ENCODE measurements at places on chromosomes 2 and 18.
A peak's percentile ranks its signal among the peaks of the same experiment; 100 is the strongest.

DNA sequence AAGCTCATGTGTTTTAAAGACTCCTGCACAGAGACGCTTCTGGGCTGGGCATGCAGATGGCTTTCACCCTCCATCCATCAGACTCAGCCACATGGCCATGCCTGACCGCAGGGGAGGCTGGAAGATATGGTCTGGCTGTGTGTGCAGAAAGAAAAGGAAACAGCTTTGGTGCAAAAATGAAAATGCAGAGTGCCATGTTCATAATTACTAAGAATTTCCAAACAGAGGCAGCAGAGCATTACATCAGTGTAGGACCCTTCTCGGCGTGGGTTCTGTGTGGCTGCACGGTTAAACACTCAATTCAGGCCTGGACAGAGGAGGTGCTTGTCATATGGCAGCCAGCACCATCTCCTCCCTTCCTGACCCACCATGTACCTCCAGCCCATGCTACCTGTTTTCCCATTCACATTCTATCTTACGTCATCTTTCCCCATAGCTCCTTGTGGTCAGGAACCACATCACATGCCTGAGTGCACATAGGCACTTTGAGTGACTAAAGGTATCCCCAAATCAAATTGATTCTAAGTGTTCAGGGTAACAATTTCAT is 200.3 kb upstream of the ID2 start:
- no peak for DNase-seq

GRCh38 chr2:168272225-168272624 is 24.8 kb upstream of the STK39 start:
- no peak for DNase-seq

DNA sequence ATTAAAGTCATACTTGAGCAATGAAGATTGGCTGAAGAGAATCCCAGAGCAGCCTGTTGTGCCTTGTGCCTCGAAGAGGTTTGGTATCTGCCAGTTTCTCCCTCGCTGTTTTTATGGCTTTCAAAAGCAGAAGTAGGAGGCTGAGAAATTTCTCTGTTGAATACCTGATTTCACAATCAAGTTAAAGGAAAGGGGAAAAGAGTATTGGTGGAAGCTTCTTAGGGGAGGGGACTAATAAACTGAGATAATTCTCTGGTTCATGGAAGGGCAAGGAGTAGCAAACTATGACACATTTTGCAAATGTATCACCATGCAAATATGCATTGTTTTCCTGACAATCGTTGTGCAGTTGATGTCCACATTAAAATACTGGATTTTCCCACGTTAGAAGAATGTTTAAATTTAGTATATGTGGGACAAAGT is at the start of gene IL1B:
IL1B (minus strand) TSS at position 85 of the 423 bp plus-strand sequence. CDS start 550 bp downstream, outside the sequence.
- DNase-seq: no peak

DNA sequence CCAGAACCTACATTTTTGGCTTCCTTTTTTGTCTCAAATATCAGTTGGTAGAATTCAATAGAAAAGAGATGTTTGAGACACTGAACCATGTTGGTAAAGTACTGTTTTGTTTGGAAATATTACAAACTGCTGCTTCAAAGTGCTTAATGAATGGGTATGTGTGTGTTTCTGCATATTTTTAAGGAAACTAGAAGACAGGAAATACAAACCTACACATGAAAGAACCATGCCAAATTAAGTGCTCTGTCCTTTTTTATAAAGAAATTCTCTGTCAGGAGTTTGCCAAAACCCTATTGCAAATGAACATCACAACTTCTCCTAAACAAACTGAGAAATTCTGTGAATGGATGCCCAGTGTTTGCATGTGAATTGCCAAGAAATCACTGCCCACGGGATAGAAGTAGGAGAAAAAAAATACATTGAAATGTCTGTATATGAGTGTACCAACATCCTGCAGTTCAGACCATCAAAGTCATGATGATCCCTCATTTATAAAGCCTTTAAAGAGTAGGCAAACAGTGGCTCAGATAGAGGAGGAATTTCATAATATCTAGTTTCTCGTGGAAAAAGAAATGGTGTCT is 69.6 kb upstream of the RND3 start:
- no peak for DNase-seq

- DNase-seq: no peak
These were observed 51.9 kb downstream of the ANKMY1 start for GRCh38 chr2:240505910-240506309.

DNA sequence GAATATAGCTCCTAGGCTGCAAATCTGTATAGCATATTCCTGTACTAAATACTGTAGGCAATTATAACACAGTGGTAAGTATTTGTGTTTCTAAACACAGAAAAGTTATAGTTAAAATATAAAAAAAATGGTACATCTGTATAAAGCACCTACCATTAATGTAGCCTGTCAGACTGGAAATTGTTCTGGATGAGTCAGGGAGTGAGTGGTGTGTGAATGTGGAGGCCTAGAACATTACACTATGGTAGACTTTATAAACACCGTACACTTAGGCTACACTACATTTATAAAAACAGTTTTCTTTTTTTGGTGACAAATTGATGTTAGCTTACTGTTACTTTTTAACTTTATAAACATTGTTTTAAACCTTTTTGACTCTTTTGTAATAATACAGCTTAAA is 226.3 kb downstream of the CCDC85A start:
- no peak for DNase-seq

- no peak for DNase-seq
These were observed 18.8 kb downstream of the GPC1 start for GRCh38 chr2:240454106-240454901.

DNA sequence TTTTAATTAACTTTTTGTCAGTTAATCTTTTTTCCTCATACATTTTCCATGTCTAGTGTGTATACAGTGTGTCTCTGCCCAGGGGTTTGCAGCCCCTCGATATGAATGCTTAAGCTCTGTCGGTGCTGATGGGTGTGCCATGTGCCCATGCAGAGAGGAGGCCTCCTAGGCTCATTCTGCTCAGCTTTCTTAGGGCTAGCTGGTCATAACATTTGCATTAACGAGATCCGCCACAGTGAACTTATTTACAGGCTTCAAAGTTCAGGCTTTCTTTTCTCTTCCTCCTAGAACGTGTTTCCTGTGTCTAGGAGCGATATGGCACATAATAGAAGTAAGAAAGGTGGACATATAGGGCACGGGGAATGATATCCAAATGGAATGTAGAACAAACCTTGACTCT is 783.3 kb downstream of the PLCL1 start:
- no peak for DNase-seq

GRCh38 chr18:2411381-2411960 is 159.8 kb downstream of the METTL4 start:
- no peak for DNase-seq

- no peak for DNase-seq
These were observed 138.8 kb downstream of the EML6 start for GRCh38 chr2:54862229-54862628.

DNA sequence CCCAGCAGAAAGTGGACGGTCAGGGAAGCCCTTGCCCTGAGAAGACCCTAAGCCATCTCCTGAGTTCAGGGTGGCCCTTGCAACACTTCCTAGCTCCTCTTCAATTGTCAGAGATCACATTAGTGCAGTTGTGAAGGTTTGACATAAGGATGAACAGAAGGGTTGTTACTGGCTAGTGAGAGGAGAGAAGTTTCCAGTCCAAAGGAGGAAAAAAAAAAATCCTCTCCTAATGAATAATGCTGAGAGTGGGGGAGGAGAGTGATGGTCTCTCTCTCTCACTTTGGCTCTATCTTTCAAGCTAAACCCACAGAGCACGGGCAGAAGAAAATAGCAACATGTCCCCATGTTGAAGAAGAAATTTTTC is 819.9 kb downstream of the BCL11A start:
- DNase-seq: no peak

GRCh38 chr2:8704906-8705305 is 23.1 kb downstream of the ID2 start:
- DNase-seq: no peak

- DNase-seq: no peak
These were observed 191.7 kb upstream of the STK17B start for GRCh38 chr2:196362973-196363549.

- no peak for DNase-seq
These were observed 83.4 kb upstream of the PPP1CB start for GRCh38 chr2:28668106-28668814.

DNA sequence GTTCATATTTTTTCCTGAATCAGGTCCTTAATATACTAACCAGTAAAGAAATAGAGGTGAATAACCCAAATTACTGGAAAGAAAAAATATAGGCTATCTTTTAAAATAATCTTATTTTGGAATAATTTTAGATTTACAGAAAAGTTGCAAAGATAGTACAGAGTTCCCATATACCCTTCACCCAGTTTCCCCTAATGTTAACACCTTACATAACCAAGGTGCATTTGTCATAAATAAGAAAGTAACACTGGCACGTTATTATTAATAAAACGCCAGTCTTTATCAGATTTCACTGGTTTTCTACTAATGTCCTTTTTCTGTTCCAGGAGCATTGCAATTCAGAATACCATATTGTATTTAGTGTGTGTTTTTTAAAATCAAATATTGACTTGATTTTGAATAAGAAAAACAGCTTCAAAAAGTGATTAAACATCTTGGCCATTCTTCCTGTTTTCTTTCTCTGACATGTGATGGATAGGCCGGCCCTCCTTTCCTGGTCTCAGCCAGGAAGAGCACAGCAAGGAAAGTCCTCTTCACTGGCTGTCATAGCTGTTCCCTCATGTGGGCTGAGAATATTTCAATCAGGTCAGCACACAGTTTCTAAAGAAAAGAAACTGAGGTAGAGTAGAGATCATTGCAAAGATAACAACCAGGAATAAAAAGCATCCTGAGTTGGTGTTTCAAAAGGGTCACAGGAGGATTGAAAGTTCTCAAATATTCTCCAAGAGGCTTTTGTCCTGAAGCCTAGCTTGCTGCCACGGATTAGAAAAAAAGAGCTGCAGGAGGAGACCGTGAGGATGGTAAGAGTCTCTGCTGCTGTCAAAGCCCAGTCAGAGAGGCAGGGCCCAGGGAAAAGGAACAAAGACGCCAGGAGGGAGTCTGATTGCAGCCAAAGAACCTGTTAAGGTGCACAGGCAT is 79.3 kb upstream of the ARL5A start:
- no peak for DNase-seq

DNA sequence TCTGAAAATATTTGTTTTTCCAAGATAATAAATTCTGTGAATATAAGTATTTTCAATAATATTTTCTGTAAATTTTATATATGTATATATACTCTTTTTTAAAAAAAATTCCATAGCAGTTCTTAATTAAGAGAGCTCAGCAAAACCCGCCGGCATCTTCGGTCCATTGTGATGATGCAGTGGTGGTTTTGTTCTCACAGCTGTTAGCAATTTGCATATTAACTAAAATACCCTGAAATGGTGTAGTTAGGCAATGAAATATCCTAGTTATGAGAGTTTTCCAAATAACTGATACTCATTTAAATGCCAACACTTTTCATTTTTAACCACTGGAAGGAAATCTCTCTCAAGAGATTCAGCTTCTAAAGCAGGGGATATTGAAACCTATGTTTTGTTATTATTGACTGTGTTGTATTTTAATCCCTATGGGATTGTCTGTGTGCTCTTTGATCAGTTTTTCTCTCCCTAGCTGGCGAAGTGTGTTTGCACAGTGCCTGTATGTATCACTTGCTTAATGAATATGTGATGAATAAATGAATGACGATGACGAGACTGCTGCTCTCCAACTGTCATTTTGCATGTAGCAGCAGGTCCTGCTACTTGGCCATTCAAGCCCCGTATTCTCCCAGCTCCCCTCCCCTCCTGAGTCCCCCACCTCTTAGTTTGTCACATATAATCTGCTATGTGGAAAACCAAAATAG is 42.4 kb downstream of the PSMG2 start:
- DNase-seq: no peak

DNA sequence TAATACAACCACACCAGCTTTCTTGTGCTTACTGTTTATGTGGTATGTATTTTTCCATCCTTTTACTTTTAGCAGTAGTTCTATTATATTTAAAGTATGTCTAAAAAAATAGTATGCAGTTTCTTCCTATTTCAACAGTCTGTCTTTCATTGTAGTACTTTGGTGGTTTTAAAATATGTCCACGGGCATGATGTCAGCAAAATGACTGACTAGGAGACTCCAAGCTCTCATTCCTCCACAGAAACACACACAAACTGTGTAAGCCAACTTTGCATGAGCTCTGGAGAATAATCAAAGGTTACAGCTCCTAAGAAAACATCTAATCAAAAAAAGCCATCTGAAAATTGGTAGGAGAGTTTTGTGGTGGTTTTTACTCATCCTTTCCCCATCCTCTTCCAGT is 56.1 kb downstream of the TEX51 start:
- DNase-seq: no peak

DNA sequence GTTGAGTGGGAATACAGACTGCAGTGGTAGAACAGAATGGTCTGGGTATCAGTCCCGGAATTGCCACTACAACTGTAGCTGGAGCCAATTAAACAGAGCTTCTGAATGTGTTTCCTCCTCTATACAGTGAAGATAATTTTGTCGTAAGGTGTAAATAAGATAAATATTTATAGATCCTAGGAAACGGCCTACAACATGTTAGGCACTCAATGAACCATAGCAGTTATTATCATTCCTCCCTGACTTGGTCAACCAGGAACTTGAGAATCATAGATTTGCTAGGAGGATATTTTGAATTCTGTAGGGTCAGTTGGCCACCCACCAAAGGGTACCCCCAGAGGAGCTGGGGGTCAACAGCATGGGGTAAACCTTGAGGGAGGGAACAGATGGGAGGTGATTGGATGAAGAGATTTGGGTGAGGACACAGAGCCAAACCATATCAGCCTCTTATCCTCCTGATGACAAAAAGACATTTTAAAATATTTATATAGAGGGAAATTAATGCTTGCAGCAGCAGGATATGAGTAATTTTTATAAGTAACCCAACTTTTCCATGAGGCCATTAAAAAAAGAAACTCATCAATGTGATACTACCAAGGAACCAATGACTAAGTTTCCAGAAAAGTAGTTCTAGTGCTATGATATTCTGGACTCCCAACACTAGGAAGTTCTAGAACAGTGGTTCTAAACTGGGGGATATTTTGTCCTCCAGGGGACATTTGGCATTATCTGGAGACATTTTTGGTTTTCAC is 4.0 kb downstream of the DHRS9 start:
- no peak for DNase-seq

DNA sequence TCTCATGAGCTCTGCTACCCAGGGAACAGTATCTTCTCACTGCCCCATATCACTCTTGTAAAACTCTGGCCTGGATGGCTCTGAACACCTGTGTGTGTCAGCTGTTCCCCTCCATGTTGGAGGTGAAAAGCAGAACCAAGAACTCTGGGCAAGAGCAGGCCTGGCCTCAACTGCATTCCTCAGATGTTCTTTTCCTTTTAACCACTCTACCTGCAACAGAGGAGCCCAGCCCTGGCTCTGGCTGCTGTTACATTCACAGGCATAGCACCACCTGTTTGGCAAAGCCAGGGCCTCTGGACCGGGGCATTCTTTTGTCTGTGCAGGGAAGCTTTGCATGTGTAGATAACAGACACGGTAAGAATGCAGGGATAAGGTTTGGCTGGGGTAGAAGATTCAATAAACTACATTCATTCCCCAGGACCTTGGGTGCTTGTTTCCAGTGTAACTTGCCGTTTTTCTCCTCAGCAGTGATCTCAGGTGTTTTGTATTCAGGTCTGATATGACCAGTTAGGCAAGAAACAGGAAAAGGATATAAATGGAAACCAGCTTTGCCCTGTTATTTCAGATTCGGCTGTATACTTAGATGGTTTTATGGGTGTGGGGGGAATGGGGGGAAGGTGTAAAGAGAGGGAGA is 95.1 kb downstream of the SPTBN1 start:
- no peak for DNase-seq

GRCh38 chr2:182946958-182947369 is 80.5 kb upstream of the FRZB start:
- DNase-seq: peak; percentile 14

Data from hematopoietic multipotent progenitor cell treated with erythropoietin and hydrocortisone succinate and interleukin-3 and kit ligand, for 17 days (in vitro differentiated cells).